Naive thymus-derived CD8-positive, alpha-beta T cell (primary cell): ENCODE measurements at places on chromosomes 3 and 15.

DNA sequence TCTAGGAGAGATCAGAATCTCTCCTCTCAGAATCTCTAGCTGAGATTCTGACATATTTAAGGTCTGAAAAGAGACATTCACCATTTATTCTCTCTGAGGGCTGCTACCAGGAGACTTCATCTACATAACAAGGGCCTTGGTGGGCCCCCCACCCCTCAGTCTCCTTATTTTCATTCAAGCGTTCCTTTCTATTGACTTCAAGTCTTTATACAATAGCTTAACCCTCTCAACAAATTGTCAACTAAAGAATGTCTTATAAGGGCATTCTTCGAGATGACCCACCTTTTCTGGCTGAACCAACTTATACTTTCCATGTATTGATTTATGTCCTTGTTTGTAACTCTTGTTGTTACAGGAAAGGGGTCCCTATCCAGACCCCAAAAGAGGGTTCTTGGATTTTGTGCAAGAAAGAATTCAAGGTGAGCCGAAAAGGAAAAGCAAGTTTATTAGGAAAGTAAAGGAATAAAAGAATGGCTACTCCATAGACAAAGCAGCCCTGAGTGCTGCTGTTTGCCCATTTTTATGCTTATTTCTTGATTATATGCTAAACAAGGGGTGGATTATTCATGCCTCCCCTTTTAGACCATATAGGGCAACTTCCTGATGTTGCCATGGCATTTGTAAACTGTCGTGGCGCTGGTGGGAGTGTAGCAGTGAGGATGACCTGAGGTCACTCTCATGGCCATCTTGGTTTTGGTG lies 209.5 kb upstream of the ALCAM start:
- no peaks in the 10 kb centered on the region for H3K36me3 ChIP-seq
- H3K27ac ChIP-seq, result no peak overlapping the region
- peaks cover 1% of the 10 kb centered on the region for H3K27me3 ChIP-seq
- DNase-seq, result no peak
- H3K4me3 ChIP-seq, result no peak overlapping the region
- no peaks in the 10 kb centered on the region for H3K4me1 ChIP-seq

DNA sequence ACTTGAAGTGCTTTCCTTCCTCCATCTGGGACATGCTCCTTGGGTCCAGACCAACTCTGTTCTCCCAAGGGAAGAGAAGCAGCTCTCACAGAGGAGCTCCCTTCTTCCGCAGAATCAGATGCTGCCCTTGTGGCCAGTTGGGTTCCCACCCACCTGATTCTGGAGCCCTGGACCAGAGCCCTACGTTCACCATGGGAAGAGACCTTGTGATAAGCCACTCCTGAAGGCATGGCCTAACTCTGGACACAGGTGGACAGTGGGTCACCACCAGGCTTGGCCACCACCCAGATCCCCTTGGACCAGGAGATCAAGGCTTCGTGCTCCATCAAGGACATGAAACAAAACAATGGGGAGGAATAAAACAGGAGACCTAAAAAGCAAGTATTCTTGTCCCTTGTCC lies 172.2 kb downstream of the RPLP1 start:
- H3K27me3 ChIP-seq, result peaks cover 15% of the 10 kb centered on the region
- no peak overlapping the region for H3K27ac ChIP-seq
- peaks cover 7% of the 10 kb centered on the region for H3K4me1 ChIP-seq
- DNase-seq, result no peak

- peaks cover 36% of the 10 kb centered on the region for H3K4me1 ChIP-seq
- H3K27ac ChIP-seq, result peak overlapping the region; percentile 59
- H3K36me3 ChIP-seq, result peaks cover 6% of the 10 kb centered on the region
- peak; percentile 24 for DNase-seq
Observed at GRCh38 chr3:32240159-32240545, 1.7 kb downstream of the CMTM8 start.

DNA sequence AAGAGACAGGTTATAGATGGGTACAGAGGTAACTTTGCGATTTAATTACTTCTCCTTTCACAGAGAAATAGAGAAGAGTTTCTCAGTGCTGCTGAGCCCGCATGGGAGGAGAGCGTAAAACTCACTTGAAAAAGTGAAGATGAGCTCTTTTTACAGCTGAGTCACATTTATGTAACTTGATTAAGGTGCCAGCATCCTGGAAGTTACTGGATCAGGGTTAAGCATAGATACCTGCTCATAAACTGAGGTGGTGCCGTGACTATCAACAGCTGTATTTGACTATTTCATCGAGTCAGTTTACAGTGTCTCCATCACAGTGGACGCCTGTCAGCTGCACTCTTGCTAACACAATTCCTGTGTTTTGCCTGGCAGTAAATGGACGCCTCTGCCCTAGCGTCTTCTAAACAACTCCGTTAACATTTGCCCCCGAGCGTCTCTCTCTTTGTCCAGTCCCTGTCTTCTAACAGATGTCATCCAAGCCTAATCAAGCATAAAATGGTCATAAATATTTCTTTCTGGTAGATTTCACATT lies 414.6 kb downstream of the FOXP1 start:
- peaks cover 58% of the 10 kb centered on the region for H3K4me1 ChIP-seq
- H3K27me3 ChIP-seq, result no peaks in the 10 kb centered on the region
- DNase-seq, result no peak
- peaks cover 39% of the 10 kb centered on the region for H3K36me3 ChIP-seq
- H3K4me3 ChIP-seq, result no peak overlapping the region
- H3K27ac ChIP-seq, result peak overlapping the region; percentile 63

DNA sequence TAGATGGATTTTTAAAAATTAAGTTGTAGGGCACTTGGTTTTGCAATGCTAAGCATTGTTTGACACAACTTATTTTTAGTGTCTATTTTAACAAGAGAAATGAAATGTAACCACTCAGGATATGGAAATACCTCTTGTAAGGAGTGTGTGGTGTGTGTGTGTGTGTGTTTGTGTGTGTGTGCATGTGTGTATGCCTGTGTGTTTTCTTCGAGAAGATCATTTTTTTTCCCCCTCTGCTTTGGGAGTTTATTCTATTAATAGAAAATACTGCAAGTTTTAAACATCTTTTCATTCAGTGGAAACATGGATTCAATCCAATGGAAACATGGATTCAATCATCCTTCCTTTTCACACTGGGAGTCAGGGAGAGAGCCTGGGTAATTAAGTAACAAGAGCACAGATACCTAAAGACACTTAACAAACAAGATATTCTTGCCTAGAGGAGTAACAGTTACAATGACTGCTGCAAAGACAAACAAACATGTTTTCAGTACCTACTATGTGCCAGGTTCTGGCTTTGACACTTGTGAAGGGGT lies 567.2 kb upstream of the TBL1XR1 start:
- H3K36me3 ChIP-seq, result peaks cover 8% of the 10 kb centered on the region
- no peaks in the 10 kb centered on the region for H3K27me3 ChIP-seq
- no peaks in the 10 kb centered on the region for H3K4me1 ChIP-seq
- H3K4me3 ChIP-seq, result no peak overlapping the region
- DNase-seq, result no peak

- H3K4me1 ChIP-seq, result no peaks in the 10 kb centered on the region
- H3K4me3 ChIP-seq, result no peak overlapping the region
- no peak for DNase-seq
- H3K27me3 ChIP-seq, result peaks cover 25% of the 10 kb centered on the region
- H3K27ac ChIP-seq, result no peak overlapping the region
Observed at GRCh38 chr15:29183071-29183831, 86.4 kb downstream of the NSMCE3 start.

DNA sequence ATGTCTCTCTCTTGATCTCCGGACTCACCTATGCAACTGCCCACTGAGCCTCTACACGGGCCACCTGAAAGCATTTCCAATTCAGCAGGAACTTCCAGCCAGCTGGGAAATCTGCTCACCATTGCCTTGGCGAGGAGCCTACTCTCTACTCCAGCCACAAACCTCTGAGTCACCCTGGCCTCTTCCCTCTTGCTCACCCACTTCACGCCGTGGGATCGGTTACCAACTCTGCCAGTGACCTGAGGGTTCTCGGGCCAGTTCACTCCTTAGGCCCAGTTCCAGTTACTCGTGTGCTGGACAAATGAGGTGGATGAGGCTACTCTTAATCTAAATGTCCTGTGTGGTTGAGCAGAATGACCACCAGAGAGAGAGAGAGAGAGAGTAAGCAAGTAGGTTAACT lies 70.1 kb downstream of the CEMIP start:
- H3K27me3 ChIP-seq, result peaks cover 11% of the 10 kb centered on the region
- H3K36me3 ChIP-seq, result no peaks in the 10 kb centered on the region
- no peak overlapping the region for H3K4me3 ChIP-seq
- DNase-seq, result no peak
- no peaks in the 10 kb centered on the region for H3K4me1 ChIP-seq
- H3K27ac ChIP-seq, result no peak overlapping the region

DNA sequence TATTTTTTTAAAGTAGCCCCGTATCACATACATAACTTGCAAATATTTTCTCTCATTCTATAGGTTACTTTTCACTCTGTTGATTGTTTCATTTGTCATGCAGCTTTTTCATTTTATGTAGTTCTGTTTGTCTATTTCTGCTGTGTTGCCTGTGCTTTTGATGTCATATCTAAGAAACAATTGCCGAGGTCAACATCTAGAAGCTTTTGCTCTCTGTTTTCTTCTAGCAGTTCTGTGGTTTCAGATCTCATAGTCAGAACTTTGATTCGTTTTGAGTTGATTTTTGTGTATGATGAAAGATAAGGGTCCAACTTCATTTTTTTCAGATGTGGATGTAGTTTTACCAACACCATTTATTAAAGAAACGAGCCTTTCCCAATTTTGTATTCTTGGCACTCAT lies 79.5 kb downstream of the CD200 start:
- no peaks in the 10 kb centered on the region for H3K36me3 ChIP-seq
- no peaks in the 10 kb centered on the region for H3K27me3 ChIP-seq
- H3K4me1 ChIP-seq, result no peaks in the 10 kb centered on the region
- no peak overlapping the region for H3K4me3 ChIP-seq

GRCh38 chr3:133573054-133573628 lies 345 bp upstream of the CDV3 start:
- H3K4me1 ChIP-seq, result peaks cover 49% of the 10 kb centered on the region
- peak; percentile 100 for DNase-seq

GRCh38 chr3:159244933-159245332 lies 443.1 kb downstream of the MFSD1 start:
- H3K4me3 ChIP-seq, result no peak overlapping the region
- H3K36me3 ChIP-seq, result no peaks in the 10 kb centered on the region
- no peaks in the 10 kb centered on the region for H3K4me1 ChIP-seq
- H3K27ac ChIP-seq, result no peak overlapping the region
- no peaks in the 10 kb centered on the region for H3K27me3 ChIP-seq

DNA sequence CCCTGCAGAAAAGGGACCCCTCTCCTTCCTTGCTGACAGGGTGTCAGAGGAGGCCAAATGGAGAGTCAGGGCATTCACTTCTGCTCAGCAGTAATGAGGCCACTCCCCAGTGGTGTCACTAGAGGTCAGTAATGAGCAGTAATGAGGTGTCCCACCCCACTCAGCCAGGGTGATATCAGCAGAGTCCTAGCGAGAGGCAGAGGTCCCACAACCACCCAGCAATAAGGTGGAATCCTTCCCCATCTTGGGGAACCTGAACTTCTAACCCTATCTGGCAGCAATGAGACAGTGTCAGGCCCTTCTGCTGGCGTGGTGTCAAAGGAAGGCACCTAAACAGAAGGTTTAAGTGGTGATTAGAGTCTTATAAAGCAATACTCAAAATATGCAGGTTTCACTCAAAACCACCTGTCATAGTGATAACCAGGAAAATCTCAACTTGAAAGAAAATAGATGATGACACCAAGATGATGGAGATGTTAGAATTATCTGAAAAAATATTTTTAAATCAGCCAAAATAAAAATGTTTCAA lies 12.9 kb downstream of the OCA2 start:
- DNase-seq, result peak; percentile 51
- peaks cover 6% of the 10 kb centered on the region for H3K36me3 ChIP-seq
- peaks cover 65% of the 10 kb centered on the region for H3K27me3 ChIP-seq
- H3K4me1 ChIP-seq, result peaks cover 2% of the 10 kb centered on the region

- peaks cover 9% of the 10 kb centered on the region for H3K4me1 ChIP-seq
- H3K4me3 ChIP-seq, result peak overlapping the region; percentile 83
- DNase-seq, result no peak
- H3K36me3 ChIP-seq, result no peaks in the 10 kb centered on the region
- H3K27ac ChIP-seq, result no peak overlapping the region
Observed at GRCh38 chr15:40252438-40253166, 13.7 kb downstream of the PAK6 start.

DNA sequence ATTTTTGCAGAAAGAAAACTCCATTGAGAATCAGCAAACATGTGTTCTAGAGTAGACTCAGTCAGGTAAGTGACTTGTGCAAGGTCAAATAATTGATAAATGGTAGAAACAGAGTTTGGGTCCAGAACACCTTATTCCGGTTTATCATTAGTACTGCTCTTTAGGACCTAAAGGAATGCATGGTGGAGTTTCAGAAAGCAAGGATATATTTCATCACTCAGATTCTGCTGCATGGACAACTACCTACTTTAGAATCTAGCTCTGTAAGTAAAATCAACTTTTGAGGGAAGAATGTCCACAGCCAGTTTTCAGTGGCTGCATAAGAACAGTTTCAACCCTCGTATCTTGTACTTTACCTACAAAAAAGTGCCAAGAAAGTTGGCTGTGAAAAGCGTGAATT lies 43.6 kb downstream of the TIMP4 start:
- no peak overlapping the region for H3K4me3 ChIP-seq
- no peaks in the 10 kb centered on the region for H3K4me1 ChIP-seq
- H3K36me3 ChIP-seq, result no peaks in the 10 kb centered on the region
- DNase-seq, result no peak

DNA sequence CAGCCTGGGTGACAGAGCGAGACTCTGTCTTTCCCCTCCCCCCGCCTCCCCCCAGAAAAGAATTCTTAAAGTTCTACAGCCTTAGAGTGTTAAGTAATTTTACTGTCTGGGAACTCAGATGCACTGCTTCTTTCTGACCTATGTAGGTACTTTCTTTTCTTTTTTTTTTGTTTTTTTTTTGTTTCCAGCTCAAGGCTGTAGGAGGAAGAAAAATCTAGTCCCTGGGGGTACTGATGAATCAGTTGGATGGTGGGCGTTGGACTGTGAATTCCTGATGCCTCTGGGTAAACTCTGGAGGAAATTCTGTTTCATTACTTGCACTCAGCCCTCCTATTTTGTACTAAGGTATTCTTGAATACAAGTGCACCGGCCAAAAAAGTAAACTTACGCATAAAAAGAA lies 10.8 kb downstream of the GHRL start:
- H3K4me1 ChIP-seq, result peaks cover 15% of the 10 kb centered on the region
- H3K36me3 ChIP-seq, result no peaks in the 10 kb centered on the region
- DNase-seq, result no peak
- H3K27me3 ChIP-seq, result no peaks in the 10 kb centered on the region
- no peak overlapping the region for H3K4me3 ChIP-seq

GRCh38 chr3:49636883-49637609 lies 37.1 kb upstream of the APEH start:
- H3K27me3 ChIP-seq, result no peaks in the 10 kb centered on the region
- no peak overlapping the region for H3K27ac ChIP-seq
- no peaks in the 10 kb centered on the region for H3K36me3 ChIP-seq
- H3K4me1 ChIP-seq, result no peaks in the 10 kb centered on the region
- H3K4me3 ChIP-seq, result no peak overlapping the region
- DNase-seq, result no peak

GRCh38 chr3:89467898-89468363 lies 360.5 kb downstream of the EPHA3 start:
- no peaks in the 10 kb centered on the region for H3K4me1 ChIP-seq
- H3K4me3 ChIP-seq, result no peak overlapping the region
- no peak overlapping the region for H3K27ac ChIP-seq
- no peak for DNase-seq
- H3K36me3 ChIP-seq, result no peaks in the 10 kb centered on the region
- H3K27me3 ChIP-seq, result no peaks in the 10 kb centered on the region

GRCh38 chr3:133188996-133189395 lies 150.8 kb downstream of the TMEM108 start:
- no peak overlapping the region for H3K4me3 ChIP-seq
- no peak overlapping the region for H3K27ac ChIP-seq
- peaks cover 4% of the 10 kb centered on the region for H3K27me3 ChIP-seq
- no peak for DNase-seq
- no peaks in the 10 kb centered on the region for H3K36me3 ChIP-seq
- no peaks in the 10 kb centered on the region for H3K4me1 ChIP-seq

GRCh38 chr3:156131799-156132198 lies 11.4 kb downstream of the KCNAB1 start:
- no peak overlapping the region for H3K27ac ChIP-seq
- H3K4me1 ChIP-seq, result no peaks in the 10 kb centered on the region
- no peak overlapping the region for H3K4me3 ChIP-seq
- DNase-seq, result no peak
